Upper lobe of left lung (tissue), 6 donors: ENCODE measurements at places on chromosomes 2 and 18. TPM values are rescaled to one million over a fixed set of nuclear protein-coding genes. Genes with fewer than 3 reads are reported as not detected.

SLC5A7 gene
- total RNA-seq, result 1.3 TPM

CREB1 gene
- total RNA-seq, result 45.1 TPM

LAMA3 gene
- 177 TPM for total RNA-seq

LDLRAD4 gene
- 21.9 TPM for total RNA-seq

- no peak for DNase-seq
Observed at GRCh38 chr18:961644-962355, 57.1 kb downstream of the ADCYAP1 start.

DNA sequence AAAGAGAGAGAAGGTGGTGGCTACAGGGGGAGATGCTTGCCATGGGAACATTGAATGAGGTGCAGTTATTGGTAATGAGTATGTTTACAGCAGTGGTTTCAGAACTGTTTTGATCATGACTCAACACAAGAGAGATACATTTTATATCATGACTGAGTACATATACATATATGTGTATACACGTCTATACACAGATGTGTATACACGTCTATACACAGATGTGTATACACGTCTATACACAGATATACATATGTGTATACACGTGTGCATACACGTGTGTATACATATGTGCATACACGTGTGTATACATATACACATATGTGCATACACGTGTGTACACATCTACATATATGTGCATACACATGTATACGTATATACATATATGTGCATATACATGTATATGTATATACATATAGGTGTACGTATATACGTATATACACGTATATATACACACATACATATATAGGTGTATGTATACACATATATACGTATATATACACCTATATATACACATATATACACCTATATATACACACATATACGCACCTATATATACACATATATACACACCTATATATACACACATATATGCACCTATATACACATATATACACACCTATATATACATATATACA, 518.5 kb downstream of the TSN start:
- no peak for DNase-seq

DNA sequence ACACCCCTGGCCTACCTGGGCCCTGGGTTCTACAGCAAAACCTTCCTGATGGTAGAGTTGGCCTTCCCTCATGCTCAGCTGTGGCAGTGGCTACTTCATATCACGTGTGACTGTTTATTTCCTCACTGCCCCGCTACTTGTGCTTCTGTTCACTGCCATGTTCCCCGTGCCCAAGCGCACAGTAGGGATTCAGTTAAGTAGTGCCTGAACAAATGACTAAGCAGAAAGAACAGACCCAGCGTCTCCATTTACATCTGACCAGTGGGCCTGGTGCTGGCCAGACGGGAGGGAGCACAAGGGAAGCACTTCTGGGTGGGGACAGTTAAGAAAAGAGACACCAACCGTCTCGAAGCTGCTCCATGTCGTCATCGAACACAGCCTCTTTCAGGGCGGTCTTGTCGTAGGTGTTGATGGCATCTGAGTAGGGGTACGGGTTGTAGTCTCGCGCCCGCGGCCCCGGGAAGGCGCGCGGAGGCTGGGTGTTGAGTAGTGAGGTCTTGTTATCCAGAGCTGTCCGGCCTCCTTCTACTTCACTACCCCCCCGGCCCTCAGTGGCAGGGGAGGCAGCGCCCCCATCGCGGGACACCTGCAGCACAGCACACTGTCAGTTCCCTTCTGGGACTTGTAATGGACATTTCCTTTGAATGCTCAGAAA, 82.4 kb upstream of the TFCP2L1 start:
- DNase-seq, result no peak

DNA sequence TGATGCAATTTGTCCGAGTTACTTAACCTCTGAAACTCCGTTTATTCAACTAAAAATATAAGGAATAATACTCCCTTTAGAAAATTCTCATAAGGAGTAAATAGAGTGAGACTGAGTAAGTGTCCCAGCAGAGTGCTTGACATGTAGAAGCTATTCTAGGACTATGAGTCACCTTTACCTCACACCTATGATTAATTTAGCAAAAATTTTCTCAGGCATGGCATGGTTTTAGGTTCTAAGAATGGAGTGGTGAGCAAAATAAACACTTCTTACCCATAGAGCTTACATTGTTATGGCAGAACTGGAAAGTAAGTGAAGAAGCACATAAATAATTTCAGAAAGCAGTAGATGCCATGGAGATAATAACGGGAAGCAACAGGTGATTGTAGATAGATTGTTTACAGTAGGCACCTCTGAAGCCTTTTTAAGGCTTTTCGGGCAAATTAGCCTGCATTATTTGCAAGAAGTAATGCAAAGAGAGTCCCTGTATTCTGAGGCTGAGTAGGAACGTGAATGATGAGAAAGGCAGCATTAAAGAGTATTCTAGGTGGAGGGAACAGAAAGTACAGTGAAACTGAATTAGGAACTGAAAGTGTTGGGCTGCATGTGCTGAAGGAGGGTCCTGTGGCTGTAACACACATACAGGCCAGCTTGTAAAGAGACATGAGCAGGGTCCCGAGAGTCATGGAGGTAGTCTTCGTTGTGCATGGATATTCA, 209.2 kb downstream of the ZNF407 start:
- DNase-seq, result no peak

- DNase-seq, result no peak
Observed at GRCh38 chr2:191610756-191611155, 67.2 kb upstream of the NABP1 start.

DNA sequence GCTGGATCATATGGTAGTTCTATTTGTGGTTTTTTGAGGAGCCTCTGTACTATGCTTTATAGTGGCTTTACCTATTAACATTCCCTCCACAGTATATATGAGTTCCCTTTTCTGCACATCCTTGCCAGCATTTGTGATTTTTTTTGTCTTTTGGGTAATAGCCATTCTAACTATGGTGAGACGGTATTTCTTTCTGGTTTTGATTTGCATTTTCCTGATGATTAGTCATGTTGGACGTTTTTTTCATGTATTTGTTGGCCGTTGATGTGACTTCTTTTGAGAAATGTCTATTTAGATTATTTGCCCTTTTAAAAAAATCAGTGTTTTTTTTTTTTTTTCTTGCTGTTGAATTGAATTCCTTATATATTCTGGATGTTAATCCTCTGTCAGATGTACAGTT, 31.1 kb downstream of the ACTR3 start:
- DNase-seq, result no peak
